ENCODE measurements at places on chromosomes 11 and 22. TPM values are rescaled to one million over a fixed set of nuclear protein-coding genes. Genes with fewer than 3 reads are reported as not detected.

DNA sequence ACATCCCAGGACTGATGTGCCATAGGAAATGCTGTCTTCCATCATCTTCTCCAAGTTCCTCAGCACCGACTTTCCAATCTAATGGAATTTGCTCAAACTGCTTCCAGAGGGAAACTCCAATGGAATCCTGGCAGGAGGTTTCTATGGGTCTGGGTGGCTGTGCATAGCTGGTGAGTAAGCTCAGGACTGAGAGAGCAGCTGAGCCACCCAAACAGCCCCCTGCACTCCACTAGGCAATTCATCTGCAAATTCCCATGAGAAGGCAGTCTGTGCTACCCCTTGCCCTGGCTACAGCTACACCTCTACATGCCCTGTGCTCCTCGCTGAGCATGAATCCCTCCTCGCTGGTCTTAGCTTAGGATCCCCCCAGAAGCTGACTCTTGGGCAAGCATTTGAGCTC, 127.9 kb upstream of the CSNK2A3 start:
- DNase-seq, result no peak

GGTLC3 gene
- not detected for total RNA-seq

TRAF6 gene
- 0.84 TPM for total RNA-seq

DGAT2 gene
- total RNA-seq, result 0.17 TPM

DNA sequence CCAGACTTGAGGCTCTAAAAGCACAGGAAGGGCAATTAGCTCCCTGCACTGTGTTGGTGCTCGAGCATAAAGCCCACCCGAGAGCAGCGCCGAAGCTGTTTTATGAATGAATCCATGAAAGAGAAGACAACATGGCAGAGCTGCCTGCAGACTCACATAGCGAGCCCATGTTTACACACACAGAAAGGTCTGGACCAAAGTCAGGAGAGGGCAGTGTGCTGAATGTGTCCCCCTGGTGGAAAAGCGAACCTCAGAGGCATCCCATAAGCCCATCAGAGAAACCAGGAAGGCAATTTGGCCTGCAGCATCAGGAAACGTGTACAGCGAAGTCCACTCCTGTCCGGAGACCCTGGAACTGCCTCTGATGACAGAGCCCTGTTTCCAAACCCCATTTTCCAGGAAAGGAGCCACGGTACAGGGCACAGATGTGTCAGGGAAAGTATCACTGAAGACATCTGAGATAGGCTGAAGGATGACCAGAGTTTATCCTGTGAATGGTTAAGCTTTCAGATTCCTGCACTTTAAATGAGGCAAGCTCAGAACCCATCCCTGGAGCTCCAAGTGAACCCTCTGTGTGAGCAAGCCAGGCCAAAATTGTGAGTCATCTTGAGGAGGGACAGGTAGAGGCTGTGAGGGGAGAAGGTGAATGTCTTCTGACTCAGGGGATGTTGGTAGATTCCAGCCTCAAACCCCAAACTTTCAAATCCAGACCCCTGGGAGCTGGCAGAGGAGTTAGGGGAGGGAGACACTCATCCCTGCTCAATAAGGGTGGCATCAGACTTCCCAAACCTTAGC, 36.9 kb downstream of the CHRDL2 start:
- DNase-seq, result no peak
